ENCODE measurements at places on chromosomes 5 and 9.

DNA sequence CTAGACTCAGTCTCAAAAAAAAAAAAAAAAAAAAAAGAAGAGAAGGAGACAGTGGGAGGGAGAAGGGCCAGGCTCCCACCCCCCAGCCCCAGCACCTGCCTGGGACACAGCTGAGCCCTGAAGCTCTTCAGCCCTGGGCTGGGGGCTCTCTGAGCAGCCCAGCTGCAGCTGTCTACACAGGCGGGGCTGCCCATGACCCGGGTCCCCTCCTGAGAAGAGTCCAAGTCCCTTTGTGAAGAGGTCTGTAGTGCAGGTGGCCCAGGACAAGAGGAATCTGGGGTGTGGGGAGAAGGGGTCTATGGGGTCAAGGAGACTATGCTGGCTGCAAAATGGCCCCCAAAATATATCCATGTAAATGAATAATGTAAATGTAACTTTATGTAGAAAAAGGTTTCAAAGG lies 6.7 kb upstream of the LCN2 start:
- no peak for DNase-seq

- DNase-seq, result no peak
These were observed 330.9 kb upstream of the GRIA1 start for GRCh38 chr5:153159616-153160015.

DNA sequence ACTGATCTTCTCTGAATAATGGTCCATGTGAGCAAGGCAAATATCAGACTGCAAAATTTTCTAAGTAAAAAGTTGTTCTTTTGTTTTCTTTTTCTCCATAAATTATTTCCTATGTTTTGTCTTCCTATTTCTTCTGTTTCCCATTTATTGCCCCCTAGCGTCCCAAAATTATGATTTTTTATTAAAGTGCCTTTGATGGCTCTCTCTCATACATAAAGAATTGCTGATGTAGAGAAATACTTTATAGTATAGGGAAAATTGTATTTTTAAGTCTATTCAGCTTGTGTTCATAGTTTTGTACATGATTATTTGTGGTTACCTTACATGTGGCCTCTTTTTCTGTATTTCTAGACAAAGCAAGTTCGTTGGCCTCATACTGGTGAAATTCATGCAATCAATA lies 1031.2 kb downstream of the EFNA5 start:
- DNase-seq, result no peak

GRCh38 chr9:6910497-6910896 lies 152.7 kb downstream of the KDM4C start:
- no peak for DNase-seq

DNA sequence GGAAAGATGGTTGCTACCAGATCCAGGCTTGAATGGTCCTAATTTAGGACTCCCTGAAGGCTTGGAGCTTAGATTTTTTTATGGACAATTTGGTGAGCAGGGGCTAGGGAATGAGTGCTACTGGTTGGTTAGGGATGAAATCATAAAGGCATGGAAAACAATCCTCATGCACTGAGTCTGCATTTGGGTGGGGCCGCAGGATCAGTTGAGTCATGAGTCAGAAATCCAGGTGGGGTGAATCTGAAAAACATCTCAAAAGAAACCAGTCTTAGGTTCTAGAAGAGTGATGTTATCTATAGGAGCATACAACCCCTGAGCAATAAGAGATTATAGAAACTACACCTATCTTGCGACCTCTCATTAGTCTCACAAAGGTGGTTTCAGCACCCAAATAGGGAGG lies 300.0 kb downstream of the KIF4B start:
- DNase-seq, result no peak

- DNase-seq, result no peak
These were observed 762 bp upstream of the ST6GALNAC4 start for GRCh38 chr9:127917603-127918002.

DNA sequence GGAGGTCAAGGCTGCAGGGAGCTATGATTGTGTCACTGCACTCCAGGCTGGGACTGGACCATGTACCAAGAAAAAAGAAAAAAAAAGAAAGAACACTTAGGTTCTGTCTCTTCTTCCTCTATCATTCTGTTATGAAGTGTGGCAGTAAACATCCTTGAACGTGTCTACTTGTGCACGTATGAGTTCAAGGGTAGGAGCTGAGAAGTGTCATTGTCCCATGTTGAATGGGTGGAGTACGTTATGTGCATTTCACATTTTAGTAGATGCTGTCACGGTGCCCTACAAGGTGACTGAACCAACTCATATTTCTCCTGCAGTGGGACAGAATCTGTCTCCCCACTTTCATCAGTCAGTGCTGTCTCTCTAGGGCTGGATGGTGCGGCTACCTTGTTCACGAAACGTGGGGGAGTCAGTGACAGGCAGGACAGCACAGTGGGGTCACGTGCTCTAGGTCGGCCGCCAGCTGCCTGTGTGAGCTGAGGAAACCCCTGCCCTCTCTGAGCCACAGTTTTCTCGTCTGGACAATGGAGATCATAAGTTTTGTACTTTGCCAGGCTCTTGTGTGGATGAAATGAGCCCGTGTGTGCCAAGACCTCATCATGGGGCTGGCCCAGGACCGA lies 47.2 kb downstream of the GTF3C4 start:
- no peak for DNase-seq

DNA sequence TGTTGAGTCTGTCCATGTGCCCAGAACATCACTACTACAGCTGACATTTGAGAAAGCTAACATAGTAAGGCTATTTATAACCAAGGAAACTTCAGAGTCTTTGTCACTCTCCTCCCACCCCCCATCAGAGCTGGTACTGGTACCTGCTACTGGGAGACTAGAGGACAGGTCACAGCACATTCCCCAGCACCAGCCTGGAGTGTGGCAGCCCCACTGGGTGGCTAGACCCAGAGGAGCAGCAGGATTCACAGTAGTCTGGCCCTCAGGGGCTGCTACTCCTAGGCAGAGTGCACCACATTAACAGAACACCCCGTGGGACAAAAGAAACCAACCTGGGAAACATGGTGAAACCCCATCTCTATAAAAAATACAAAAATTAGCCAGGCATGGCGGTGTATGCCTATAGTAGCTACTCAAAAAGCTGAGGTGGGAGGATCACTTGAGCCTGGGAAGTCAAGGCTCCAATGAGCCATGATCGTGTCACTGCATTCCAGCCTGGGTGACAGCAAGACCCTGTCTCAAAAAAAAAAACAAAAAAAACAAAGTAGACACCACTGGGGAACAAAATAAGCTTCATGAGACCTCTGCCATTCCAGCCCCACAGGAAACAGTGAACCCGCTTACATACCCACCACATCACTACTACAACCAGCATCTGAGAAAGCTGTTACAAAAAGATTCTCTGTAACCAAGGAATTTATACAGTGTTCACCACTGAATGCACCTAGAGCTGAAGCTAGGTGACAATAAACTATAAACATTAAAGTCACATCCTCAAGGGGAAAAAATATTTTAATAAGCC lies 26.3 kb upstream of the PTGER4 start:
- no peak for DNase-seq

- DNase-seq, result no peak
These were observed 981.5 kb downstream of the PTPRD start for GRCh38 chr9:9631284-9631683.

- DNase-seq, result no peak
These were observed 12.1 kb downstream of the PIK3R1 start for GRCh38 chr5:68227532-68228160.

- DNase-seq, result no peak
These were observed 43.8 kb upstream of the SUSD1 start for GRCh38 chr9:112218908-112219307.

- no peak for DNase-seq
These were observed 32.4 kb downstream of the MAST4 start for GRCh38 chr5:66628561-66628960.

GRCh38 chr5:160272264-160272663 lies 40.1 kb downstream of the CCNJL start:
- DNase-seq, result no peak

- DNase-seq, result no peak
These were observed 523 bp downstream of the EPB41L4B start for GRCh38 chr9:109320331-109320741.

DNA sequence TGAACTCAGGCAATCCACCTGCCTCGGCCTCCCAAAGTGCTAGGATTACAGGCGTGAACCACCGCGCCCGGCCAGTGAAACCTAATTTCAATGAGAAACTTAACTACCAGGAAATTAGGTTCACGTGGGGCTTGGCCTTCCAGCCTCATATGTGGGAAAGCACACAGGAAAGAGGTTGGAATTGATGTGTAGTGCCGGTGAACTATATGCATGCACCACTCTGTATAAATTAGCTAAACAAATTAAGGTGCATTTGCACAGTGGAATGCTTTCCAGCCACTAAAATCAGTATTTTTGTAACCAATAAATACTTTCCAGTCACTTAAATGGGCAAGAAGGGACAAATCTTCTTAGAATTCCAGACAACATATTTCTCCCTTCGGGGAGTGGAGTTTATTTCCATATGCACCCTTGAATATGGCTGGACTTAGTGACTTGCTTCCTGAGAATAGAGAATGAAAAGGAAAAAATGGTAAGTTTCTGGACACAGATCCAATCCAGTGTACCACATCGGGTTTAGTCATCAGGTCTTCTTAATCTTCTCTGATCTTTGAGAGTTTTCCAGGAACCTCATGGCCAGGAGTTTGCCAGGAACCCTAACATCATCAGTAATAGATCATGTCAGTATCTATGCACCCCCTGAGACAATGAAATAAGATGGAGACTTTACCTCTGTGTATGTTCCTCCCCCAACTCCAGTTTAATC lies 24.9 kb downstream of the ATOX1 start:
- no peak for DNase-seq

- DNase-seq, result no peak
These were observed 139.7 kb downstream of the CEP120 start for GRCh38 chr5:123283499-123283898.

DNA sequence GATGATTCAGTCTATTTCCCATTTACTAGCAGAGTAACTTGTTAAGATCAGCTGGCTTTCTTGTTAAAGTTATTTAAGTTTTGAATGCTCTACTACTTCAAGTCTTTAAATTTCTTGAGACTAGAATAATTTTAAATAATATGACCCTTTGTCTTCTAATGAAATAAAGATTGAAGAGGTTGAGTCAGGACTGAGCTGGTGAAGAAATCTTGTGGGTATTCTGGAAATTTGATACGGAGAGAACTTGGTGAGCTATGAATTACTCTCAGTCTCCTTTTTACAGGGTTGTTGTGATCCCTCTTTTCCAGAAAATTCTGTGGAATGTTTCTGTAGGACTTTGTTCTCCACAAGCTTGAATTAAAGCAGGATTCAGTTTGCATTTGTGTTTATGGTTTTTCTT lies 29.3 kb downstream of the RNF20 start:
- DNase-seq, result no peak

GRCh38 chr5:102341681-102342288 lies 45.7 kb upstream of the SLCO4C1 start:
- DNase-seq, result no peak

DNA sequence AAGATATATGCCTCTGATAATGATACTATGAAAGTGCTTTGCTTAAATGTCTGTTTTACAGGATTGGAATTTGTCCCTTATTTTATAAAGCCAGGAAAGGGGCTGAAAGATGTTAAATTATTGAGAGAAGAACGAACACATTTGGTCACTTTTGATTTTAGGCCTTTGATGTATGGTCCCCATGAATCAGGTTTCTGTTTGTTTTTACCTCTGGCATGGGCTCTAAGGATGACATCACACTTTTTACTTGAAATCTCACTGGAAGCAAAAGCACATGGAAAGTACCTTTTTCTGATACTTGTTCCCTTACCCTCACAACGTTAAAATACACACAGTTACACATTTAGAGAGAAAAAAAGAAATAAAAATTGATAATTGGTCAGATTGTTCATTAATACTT lies 6.9 kb downstream of the OTULIN start:
- DNase-seq, result no peak

- DNase-seq, result no peak
These were observed 1584.4 kb downstream of the EFNA5 start for GRCh38 chr5:106086352-106086751.

DNA sequence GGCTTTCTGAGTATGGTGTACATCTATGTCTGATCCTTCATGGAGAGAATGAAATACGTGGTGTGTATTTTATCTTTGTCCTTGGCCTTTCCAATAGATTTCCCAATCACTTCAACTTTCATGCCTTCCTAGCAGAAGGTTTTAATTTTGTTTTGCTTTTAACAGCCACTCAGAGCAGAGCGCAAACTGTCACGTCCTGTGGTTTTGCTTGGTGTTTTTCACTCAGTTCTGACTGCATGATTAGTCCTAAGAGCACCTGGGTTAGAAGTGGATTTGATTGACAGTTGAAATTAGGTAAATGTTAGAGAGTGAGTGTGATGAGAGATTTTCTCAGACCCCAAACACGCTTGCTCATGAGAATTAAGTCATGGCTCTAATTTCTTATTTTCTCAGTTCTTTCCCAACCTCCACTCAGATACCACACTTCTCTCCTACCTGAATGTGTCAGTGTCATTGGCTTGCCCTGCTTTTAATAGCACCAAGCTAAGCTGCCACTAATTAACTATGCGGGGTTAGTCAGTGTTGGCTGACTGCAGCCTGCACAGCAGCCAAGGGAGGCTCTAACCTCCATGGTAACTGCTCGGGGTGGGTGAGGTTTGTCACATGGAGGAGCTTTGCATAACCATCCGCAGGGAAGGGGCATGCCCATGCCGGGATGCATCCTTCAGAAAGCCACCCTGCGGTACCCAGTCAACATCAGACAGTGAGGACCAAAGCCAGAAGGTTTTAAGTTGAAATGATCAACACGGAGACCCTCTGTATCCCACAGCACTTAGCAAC lies 173.4 kb downstream of the NR3C1 start:
- DNase-seq, result no peak

DNA sequence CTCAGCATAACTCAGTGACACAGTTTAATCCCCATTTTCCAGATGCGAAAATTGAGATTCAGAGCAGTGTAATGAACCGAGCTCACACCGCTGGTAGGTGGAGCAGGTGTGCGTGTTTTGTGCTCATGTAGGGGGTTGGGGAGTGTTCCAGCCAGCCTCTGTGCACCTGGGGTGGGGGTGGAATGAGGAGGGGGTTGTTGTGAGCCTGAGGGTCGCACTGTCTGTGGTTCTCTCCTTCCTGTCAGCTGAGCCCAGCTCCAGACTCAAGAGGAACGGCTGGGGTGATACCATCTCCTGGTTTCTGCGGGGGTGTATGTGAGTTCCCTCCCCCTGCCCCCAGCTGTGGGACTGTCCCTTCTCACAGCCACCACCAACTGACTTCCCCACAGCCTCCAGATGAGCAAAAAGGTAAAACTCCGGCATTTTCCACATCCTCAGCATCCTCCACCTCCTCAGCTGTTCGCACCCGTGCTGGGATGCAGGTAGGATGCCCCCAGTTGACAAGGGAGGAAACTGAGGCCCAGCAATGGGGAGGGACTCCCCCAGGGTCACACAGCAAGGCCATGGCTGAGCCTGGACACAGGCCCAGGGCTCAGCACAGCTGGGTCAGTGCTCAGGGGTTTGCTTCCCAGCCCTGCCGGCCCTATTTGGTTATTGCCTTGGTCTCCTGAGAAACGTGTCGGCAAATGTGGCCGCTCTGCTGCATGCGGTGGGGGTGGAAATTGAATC lies 2.1 kb downstream of the SH2D3C start:
- peak; percentile 61 for DNase-seq

Data from T-helper 9 cell (primary cell).